HepG2 (cell line): ENCODE measurements at places on chromosomes 4 and X. TPM values are rescaled to one million over a fixed set of nuclear protein-coding genes. Genes with fewer than 3 reads are reported as not detected.

GAGE1 gene
- polyA plus RNA-seq: not detected in 2 replicates

CABS1 gene
- not detected in 2 replicates for polyA plus RNA-seq

ADGRL3 gene
- 0.03 and 0.05 TPM in 2 replicates for polyA plus RNA-seq

ZXDA gene
- not detected in 2 replicates for polyA plus RNA-seq

TCEAL5 gene
- not detected in 2 replicates for polyA plus RNA-seq

STK32B gene
- not detected in 2 replicates for polyA plus RNA-seq

HGFAC gene
- polyA plus RNA-seq: 63.6 and 107 TPM in 2 replicates

ETNPPL gene
- 0.86 and 1.4 TPM in 2 replicates for polyA plus RNA-seq

NUP62CL gene
- 3.7 and 4.2 TPM in 2 replicates for polyA plus RNA-seq

AR gene
- not detected in 2 replicates for polyA plus RNA-seq

ADH1B gene
- 0.05 TPM in 1 of 2 replicates, not detected in the other for polyA plus RNA-seq

DNA sequence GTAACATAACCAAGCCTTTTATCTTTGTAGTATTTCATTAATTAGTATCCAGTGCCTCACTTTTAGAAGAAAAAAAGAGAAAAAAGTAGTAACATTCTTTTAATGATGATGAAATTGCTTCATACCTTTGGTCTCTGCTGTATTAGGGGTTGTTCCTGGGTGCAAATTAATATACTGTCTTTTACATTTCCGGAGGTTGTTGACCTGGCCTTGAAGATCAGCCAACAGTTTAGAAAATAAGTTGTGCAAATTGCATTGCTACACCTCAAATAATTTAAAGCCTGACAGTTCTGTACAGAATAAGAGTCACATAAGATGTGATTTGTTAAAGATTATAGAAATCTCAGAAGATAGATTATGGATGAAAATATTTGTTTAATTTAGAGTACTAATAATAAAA is 3.8 kb downstream of the NFKB1 start:
- no peak for DNase-seq

DNA sequence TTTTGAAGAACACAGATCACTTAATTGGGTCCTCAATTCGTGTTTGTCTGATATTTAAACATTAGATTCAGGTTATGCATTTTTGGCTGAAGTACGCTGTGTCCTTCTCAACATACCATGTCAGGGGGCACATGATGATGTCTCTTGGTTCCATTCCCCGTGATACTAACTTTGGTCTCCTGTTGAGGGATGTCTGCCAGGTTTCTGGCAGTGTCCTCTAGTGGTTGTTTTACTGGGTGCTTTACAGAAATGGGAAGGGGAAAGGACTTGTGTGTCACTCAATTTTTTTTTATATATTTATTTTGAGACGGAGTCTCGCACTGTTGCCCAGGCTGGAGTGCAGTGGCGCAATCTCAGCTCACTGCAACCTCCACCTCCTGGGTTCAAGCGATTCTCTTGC is 58.2 kb downstream of the WWC2 start:
- no peak for DNase-seq

DNA sequence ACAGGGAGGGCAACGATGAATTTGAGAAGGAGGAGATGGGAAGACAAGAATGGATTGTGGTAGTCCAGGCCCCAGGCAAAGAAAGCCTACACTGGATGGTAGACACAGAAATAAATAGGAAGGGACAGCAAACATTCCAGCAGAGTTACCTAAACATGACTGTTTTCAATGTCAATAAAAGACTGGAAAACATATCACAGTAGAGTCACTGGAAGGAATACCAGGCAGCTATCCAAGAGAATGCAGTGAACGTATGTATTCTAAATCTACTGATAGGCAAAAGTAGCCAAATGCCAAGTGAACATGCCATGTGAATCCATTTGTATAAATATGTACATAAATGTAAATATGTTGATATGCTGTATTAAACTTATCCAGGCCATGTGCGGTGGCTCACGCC is 183.0 kb downstream of the PALLD start:
- peak; percentile 58 for DNase-seq

- DNase-seq: no peak
These were observed 7.4 kb upstream of the HPRT1 start for GRCh38 chrX:134452596-134452995.

GRCh38 chrX:103175944-103176753 is 38.8 kb upstream of the BEX4 start:
- DNase-seq: peak; percentile 11

DNA sequence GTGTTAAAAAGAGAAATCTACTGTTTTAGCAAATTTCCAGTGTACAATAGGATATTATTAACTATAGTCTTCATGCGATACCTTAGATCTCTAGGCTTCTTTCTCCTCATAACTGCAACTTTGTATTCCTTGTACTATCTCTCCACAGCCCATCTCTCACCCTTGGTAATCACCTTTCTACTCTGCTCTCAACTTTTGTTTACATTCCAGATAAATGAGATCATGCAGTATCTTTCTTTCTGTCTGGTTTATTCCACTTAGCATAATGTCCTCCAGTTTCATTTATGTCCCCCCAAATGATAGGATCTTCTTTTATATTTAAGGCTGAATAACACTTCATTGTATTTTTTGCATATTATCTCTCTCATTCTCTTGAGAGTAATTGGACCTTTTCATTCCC is 165.5 kb downstream of the HS3ST1 start:
- DNase-seq: no peak

GRCh38 chr4:51906167-51906958 is 63.4 kb downstream of the DCUN1D4 start:
- no peak for DNase-seq

- DNase-seq: peak; percentile 48
These were observed 1.7 kb downstream of the PHF8 start for GRCh38 chrX:54042609-54043021.

DNA sequence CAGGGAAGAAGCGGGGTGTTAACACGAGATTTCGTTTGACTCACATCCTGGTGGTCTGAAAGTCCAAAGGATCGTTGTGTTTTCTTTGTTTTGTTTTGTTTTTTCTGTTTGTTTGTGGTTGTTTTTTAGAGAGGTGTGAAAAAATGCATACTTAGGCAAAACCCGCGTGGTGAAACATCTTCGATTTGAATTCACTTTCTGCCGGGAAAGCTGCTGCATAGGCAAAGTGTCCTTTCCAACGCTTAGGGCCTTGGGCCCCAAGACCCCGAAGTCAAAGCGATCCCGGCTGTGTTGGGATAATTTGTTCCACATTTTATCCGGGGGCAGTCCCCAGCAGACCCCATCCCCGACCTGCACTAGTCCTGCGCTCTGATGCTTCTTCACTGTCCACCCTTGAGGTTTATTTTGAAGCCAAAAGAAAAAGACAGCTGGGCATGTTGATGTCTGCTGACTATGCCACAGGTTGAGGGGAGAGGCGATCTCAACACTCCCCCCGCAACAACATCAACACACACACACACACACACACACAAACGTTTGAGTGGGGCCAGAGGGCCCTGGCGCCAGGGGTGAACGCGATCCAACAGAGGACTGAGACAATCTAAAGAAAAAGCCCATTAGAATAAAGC is 2.0 kb downstream of the MSX1 start:
- DNase-seq: no peak

- no peak for DNase-seq
These were observed 280.6 kb downstream of the PPP3CA start for GRCh38 chr4:101066626-101067170.

GRCh38 chr4:147192679-147193078 is 247.0 kb upstream of the TTC29 start:
- no peak for DNase-seq

DNA sequence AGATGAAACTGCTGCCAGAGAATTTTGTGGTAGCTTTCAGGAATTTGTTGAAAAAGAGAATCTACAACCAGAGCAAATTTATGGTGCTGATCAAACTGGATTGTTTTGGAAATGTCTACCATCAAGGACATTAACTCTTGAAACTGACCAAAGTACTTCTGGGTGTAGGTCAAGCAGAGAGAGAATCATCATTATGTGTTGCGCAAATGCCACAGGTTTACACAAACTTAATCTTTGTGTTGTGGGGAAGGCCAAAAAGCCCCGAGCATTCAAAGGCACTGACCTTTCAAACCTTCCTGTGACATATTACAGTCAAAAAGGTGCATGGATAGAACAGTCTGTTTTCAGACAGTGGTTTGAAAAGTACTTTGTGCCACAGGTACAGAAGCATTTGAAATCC is 2.1 kb downstream of the TIGD2 start:
- DNase-seq: peak; percentile 83

DNA sequence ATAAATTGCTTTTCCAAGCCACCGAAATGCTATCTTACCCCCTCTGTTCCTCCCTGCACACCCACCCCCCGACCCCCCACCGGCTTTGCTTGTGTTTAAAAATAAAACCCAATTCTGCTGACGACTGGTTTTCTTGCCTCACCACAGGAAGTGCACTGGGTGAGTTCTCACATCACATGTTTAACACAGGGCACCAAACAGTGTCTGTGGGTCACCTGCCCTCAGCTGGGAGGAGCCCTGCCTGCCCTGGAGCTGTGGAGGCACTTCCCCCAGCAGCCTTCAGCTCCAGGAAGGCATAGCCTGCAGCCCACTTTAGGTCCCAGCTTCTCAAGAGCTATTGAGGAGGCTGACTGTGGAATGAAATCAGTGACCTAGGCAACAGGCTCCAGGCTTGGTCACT is 8.8 kb downstream of the TMEM255A start:
- no peak for DNase-seq

- DNase-seq: peak; percentile 72
These were observed 95.2 kb upstream of the RPS6KA3 start for GRCh38 chrX:20361890-20362262.
